ENCODE measurements at places on chromosomes 3 and 15.
A peak's percentile ranks its signal among the peaks of the same experiment; 100 is the strongest.

- no peak for DNase-seq
These were observed 6.1 kb upstream of the DUSP7 start for GRCh38 chr3:52062505-52062904.

DNA sequence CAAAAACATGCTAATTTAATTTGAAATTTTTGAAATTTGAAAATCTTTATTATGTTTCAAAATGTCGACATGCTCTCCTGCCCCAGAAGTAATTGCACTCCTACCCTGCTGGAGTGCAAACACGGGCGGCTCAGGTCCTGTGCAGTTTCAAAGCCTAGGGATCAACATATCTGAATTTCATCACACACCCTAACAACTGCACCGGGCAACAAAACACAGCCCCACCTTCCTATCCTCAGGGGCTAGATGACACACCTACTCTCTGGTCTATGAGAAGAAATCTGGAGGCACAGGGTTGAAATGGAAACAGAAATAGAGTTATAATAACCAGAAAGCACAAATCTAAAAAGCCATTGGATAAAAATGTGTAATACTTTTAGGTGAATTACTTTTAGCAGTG, 61.4 kb downstream of the BFSP2 start:
- no peak for DNase-seq

- no peak for DNase-seq
These were observed 374.4 kb downstream of the PTPRG start for GRCh38 chr3:61935814-61936213.

- no peak for DNase-seq
These were observed 44.9 kb upstream of the TMC3 start for GRCh38 chr15:81418891-81419290.

DNA sequence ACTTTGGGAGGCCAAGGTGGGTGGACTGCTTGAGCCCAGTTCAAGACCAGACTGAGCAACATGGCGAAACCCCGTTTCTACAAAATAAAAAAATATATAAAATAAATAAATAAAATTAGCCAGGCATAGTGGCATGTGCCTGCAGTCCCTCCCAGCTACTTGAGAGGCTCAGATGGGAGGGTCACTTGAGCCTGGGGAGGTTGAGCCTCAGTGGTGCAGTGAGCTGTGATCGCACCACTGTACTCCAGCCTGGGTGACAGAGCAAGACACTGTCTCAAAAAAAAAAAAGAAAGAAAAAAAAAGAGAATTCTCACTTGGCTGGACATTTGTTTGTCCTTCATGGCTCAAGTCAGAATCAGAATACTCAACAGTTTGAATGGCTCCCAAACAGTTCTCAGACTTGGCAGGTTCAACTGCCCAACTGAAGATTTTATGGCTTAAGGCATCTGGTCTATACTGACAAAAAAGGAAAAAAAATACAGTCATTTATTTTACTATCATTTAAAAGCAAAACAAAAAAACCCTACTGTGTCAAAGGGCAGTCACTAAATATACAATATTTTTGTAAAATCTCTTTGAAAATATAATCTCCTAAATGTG, 106.6 kb downstream of the FBXL22 start:
- no peak for DNase-seq

- no peak for DNase-seq
These were observed 551 bp downstream of the PML start for GRCh38 chr15:73994912-73995622.

DNA sequence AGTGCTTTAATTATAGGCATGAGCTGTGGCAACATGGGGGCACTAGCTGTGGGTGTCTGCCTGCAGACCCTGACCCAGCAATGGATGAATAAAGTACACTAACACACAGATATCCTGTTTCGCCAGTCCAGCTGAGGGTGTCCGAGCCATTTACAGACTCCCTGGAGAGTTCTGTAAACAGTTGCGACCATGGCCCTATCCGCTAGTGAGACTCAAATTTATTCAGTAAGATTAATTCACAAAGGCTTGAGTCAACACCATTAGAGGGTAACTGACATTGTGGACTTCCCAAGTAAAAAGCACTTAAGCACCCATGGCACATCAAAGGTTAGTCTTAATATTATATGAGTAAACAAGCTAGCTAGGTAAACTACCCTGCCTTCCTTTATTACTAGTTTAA, 161.6 kb downstream of the TBL1XR1 start:
- peak; percentile 13 for DNase-seq

DNA sequence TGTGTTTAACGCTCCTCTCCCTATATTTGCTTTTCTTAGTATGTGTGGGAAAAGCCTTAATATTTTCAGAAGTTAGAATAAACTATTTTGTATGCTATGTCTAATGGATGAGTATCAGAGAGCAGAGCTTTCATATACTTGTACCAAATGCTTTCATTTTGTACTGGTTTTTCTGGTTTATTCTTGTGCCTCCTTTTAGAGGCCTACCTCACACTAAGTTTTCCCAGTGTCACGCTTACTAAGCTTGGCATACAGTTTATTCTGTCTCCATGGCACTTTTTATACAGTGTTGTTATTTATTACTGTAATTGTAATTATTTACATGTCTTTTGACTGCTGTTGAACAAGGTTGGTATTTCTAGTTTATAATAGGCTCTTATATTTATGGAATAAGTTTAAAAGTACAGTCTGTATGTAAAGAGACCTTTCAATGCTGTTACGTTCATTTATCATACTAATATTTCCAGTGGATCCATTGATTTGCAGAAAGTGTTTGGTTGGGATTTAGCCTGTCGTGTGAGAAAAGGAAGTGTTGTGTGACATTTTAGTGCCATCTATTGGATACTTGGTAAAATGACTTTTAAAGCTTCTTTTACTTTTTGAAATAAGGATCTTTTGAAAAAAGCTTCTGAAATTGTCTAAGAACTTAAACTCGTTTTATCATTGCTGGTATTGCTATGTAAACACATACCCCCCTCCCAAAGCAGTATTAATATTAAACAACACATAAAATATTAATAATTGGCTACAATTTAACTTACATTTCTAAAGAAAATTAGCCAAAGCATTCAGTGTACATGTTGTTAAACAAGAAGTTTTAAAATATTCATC, 5.2 kb upstream of the EBLN2 start:
- peak; percentile 28 for DNase-seq

DNA sequence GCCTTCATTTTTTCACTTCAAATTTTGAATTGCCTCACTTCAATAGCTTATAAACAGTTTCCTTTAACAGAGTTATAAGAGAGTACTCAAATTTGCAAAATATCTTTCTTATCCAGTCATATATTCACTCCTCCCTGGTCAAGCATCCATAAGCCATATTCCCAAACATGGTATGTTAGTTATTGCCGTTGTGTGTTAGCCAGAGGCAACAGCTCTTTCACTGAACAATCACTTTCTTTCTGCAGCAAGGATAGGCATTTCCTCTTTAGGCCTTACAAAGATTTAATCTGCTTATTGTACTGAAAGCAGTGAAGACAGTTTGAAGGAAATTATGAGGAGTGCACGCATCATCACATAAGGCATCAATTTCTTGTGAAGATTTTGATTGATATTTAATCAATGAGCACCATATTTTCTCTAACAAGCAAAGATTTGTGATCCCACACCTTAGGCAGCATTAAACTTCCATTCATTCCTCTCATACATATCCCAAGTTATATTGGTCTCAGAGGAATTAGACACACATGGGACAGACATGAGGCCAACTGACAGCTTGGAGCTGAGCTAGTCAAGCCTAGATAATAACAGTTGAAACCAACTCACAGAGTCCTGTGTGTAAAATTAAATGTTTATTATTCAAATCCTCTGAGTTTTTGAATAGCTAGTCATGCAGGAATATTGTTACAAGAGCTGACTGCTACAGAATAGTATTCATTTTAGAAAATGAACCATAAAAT, 80.0 kb upstream of the EPHA6 start:
- no peak for DNase-seq

- no peak for DNase-seq
These were observed 7.2 kb downstream of the FEM1B start for GRCh38 chr15:68284616-68285258.

GRCh38 chr15:85462029-85462428, 81.6 kb downstream of the AKAP13 start:
- no peak for DNase-seq

DNA sequence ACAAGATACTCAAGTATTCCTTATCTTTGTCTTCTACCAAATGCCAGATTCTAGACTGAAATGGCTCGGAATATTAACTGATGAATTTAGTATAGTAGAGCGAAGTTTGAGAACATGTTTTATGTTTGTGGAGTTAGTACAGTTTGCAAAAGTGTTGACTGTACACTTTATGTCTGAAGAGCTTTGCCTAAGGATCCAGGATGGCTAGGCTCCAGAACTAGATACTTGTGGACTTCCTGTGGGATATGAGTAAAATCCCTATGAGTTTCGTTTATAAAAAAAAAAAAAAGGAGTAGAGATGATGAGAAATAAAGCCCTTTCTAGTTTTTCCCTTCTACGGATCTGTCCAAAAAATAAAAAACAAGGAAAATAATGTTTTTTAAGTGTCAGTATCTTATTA, 96.7 kb downstream of the TP63 start:
- no peak for DNase-seq

DNA sequence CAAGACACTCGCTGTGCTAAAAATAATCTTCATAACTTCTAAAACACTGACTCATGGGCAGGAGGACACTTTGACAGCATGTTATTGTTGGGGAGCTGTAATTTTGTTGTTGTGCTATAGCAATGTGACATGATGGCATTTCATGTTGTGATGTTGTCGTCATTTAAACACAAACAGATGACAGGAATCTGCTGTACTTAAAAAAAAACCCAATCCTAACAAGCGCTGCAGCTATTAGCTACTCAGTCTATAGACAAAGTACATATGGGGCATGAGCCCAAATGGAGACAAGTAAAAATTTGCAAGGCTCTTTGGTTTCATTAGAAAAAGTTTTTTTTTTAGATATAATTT, 828 bp upstream of the ATOSA start:
- no peak for DNase-seq

DNA sequence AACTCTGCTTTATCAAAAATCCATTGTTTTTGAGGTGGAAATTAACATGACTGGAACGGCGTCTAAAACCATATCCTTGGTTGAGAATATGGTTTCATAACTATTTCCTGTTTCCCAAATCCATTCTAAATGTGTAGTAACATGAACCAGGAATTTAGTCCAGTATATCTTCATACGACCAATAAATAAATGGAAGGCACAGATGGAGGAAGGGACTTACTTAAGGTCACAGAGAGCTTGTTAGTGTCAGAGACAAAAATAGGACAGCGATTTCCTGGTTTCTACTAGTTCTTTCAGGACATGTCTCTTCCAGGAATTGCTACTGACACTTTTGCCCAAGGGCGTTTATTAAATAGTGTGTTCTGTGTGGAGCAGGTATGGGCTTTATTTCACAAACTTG, 41.2 kb downstream of the HES1 start:
- DNase-seq: no peak

- DNase-seq: no peak
These were observed 928.7 kb downstream of the DIPK2A start for GRCh38 chr3:144900366-144900765.

- DNase-seq: no peak
These were observed 210.8 kb downstream of the CHST2 start for GRCh38 chr3:143330296-143330868.

DNA sequence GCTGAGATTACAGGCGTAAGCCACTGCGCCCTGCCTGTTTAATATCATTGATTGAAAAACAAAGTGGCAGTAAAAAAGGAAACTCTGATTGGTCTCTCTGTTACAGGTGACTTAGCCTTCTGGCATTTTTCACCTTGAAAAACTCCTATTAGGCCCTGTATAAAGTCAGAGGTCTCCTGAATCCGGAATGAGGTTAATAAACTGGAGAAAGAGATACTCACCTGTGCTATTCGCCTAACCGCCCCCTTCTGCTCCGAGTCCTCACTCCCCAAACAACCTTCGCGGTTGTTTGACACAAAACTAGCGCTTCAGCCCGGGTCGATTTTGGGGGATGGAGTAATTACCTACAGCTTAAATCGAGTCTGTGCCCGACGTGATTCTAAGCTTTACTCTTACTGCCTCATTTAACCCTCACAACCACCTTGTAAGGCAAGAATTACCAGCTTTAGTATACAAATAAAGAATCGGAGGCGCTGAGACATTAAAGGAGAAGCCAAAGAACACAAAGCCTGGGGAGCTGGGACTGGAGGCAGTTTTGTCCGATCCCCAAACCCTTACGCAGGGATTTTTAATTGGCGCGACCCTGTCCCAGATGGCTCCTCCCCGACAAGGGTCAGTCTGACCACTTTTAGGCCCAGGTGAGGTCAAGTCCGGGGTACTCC, 441 bp downstream of the CEP70 start:
- no peak for DNase-seq

- DNase-seq: no peak
These were observed 28.5 kb upstream of the MUC20 start for GRCh38 chr3:195692354-195692685.

DNA sequence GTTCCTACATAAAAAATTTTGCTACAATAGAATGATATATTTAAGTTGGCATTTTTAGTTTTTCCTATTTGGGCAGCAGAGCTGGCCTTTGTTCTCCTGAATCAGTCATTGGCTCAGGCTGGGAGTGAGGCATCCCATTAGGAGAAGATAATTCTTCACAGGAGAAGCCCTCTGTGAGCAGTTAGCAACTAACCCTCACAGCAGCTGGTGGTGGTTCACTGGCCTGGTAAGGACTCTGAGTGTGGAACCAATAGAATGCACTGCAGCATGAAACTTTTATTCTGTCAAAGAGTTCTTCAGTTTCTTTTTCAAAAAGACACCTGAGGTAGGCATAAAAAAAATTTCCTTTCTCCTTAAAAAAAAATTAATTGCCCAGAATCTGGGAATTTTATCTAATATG, 562.6 kb downstream of the ZNF385D start:
- DNase-seq: no peak

- DNase-seq: no peak
These were observed at the start of gene ZIC4 for GRCh38 chr3:147406028-147406931. ZIC4 (minus strand) TSS chr3:147406543; CDS start chr3:147402797, 3,746 bp downstream.

DNA sequence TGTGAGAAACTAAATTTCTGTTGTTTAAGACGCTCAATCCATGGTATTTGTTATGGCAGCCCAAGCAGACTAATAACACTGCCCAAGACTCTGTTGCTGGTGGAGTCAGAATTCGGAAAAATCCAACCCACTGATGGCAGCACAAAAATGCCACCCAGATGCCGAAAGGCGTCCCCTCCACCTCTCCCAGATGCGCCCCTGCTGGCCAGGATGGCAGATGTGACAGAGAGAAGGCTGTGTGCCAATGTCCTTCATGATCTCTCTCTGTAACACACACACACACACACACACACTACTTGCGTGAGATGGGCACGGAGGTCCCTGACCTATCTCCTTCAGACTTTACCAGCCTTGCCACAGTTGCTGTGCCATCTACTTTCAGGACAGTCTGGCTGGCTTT, 10.9 kb upstream of the LYSMD4 start:
- DNase-seq: no peak

DNA sequence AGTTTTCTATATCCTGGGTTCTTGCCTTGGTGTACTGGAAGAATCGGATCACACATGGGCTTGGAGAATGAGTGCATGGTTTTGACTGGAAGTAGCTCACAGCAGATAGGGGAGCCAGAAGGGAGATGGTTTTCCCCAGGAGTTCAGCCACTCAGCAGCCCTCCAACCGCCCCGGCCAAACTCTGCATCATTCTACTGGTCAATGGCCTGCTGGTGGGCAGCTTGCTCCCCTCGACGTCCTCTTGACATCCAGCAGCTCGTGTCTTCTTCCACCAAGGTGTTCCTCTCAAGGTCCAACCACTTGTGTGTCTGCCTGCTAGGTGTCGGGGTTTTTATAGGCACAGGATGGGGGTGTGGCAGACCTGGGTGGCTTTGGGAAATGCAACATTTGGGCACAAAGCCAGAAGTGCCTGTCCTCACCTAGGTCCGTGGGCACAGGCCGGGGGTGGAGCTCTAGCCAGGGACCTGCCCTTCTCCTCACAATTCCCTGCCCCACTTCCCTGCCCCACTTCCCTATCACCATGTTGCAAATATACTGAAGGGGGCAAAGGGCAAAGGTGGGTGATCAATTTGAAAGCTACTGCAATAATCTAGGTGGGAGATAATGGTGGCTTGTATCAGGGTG, 3.0 kb upstream of the GTPBP8 start:
- no peak for DNase-seq

All from NCI-H1436 (cell line).